ENCODE measurements at places on chromosomes 6 and 20.

DNA sequence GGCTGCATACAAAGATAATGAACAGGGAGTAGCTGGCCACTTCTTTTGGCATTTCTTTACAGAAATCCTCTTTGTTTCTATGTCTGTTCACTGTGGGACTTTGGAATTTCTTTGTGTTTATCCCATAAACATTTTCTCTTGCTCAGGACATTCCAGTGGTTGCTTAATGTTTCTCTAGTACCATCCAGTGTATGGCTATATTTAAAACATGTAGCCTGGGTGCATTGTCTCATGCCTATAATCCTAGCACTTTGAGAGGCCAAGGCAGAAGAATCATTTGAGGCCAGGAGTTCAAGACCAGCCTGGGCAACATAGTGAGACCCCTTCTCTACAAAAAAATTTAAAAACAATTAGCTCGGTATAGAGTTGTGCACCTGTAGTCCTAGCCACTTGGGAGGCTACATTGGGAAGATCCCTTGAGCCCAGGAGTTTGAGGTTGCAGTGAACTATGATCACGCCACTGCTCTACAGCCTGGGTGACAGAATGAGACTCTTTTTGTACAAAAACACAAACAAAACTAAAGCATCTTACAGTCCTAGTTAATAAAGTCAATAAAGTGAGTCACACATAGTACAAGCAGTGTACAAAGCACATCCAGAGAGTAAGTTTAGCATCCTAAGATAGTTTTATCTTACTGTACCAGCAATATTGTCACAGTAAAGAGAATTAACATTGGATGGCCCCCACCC is 63.3 kb downstream of the ZFAND3 start:
- no peak for DNase-seq

GRCh38 chr6:154337406-154338005 is 19.1 kb downstream of the IPCEF1 start:
- no peak for DNase-seq

DNA sequence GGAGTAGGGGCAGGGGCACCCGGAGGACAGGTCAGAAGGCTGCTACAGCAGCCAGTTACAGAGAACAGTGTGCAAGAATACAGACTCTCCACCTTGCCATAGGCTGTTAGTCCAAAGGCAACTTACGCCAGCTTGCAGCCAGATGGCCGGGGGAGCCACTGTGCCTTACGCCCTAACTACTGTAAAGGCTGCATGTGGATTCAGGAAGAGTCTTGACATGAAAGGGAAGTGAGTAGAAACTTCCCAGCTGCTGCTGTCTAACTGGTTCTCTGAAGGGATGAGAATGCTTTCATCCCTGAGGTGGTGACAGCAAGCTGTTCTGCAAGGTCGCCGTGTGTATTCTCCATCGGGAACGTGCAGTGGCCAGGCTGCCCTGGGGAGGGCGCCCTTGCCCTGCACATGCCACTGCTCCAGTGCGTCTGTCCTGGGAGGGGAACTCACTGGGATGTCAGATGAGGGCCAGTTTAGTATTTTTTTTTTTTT is 46.1 kb downstream of the LYRM4 start:
- peak; percentile 26 for DNase-seq

GRCh38 chr20:38075161-38075998 is 41.8 kb downstream of the RPRD1B start:
- no peak for DNase-seq

DNA sequence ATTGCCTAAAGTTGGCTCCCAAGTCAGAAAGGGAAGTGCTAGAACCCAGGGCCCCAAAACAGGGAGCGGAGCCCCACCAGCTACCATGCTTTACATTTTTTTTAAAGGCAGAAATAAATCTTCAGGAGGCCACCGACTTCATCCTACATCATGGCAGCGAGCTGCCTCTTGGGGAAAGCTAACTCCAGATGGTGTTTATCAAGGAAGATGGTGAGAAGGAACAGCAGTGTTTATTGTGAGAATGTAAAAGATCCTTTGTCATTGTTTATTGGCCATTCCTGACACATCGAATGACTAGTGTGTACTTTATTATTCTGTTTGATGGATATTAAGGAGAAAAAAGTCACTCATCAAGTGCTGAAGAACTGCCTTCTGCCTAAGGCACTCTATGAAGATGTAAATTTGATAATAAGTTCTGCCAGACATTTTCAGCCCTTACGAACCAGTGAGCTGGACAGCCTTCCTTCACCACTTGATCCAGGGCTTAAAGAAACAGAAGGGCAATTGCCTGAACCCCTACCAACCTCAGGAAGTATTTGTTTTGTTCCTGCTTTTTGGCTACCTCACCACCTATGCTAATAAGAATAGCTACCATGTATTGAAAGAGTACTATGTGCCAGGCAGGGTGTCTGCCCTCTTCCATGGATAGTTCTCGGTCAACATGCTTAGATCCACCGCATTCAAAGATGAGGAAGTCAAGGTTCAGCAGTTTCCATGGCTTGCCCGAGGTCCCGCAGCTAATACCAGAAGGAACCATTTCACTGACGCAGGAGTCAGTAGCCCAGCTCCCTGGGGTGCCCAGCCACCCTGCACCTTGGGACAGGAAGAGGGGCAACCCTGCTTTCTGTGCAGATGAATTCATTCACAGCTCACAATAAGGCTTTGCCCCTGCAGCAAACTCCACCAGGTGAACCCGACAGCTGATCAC is 194.7 kb upstream of the RREB1 start:
- no peak for DNase-seq

GRCh38 chr20:33262658-33263065 is 20.4 kb upstream of the BPIFB1 start:
- DNase-seq, result no peak

- no peak for DNase-seq
Measured at GRCh38 chr6:5525209-5525608, 263.9 kb downstream of the FARS2 start.

DNA sequence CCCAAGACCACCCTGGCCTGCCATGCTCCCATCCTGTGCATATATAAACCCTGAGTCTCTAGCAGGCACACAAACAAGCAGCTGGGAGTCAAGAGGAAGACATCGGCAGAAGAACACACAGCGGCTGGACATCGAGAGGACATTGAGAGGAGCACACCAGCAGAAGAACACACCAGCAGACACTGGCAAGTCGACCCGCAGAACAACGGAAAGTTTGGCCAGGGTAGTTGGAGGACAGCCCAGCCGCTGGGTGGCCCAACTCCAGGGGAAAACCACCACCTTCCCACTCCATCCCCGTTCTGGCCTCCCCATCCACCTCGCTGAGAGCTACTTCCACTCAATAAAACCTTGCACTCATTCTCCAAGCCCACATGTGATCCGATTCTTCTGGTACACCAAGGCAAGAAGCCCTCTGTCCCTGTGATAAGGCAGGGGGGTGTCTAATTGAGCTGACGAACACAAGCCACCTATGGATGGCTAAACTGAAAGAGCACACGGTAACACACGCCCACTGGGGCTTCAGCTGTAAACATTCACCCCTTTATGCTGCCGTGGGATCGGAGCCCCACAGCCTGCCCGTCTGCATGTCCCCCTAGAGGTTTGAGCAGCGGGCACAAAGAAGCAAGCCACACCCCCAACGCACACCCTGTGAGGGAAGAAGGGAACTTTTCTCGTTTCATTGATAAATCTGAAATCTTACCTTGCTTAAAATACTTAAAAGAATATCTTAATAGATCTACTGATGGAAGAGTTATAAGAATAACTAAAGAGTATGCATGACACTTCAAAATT is 13.8 kb downstream of the TMX4 start:
- no peak for DNase-seq

DNA sequence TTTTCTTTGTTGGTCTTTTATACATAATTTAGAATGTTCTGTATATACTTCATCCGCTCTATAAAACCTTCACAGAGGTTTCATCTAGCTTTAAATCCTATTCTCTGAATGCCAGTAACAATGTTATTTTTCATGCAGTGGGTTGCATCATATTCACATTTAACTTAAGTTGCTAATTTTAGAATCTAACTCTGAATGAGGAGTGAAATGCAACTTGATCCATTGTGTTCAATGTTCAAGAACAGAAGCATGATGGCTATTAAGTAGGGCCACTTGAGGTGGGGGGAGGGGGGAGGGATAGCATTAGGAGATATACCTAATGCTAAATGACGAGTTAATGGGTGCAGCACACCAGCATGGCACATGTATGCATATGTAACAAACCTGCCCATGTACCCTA is 224.5 kb downstream of the NKAIN2 start:
- DNase-seq, result no peak

DNA sequence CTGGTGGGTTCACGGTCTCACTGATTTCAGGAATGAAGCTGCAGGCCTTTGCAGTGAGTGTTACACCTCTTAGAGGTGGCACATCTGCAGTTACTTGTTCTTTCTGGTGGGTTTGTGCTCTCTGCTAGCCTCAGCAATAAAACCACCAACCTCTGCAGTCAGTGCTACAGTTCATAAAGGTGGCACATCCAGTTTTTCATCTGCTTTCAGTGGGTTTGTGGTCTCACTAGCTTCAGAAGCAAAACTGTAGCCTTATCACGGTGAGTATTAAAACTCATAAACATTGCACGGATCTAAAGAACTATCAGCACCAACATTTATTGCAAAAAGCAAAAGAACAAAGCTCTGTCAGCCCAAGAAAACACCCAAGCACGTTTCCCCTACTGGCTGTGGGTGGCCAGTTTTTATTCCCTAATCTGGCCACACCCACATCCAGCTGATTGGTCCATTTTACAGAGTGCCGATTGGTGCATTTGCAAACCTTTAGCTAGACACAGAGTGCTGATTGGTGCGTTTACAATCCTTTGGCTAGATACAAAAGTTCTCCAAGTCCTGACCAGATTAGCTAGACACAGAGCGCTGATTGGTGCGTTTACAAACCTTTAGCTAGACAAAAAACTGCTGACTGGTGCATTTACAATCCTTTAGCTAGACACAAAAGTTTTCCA is 3.4 kb upstream of the TMEM14C start:
- DNase-seq, result peak; percentile 32

GRCh38 chr20:8940326-8940725 is 128.6 kb upstream of the PLCB4 start:
- DNase-seq, result no peak

DNA sequence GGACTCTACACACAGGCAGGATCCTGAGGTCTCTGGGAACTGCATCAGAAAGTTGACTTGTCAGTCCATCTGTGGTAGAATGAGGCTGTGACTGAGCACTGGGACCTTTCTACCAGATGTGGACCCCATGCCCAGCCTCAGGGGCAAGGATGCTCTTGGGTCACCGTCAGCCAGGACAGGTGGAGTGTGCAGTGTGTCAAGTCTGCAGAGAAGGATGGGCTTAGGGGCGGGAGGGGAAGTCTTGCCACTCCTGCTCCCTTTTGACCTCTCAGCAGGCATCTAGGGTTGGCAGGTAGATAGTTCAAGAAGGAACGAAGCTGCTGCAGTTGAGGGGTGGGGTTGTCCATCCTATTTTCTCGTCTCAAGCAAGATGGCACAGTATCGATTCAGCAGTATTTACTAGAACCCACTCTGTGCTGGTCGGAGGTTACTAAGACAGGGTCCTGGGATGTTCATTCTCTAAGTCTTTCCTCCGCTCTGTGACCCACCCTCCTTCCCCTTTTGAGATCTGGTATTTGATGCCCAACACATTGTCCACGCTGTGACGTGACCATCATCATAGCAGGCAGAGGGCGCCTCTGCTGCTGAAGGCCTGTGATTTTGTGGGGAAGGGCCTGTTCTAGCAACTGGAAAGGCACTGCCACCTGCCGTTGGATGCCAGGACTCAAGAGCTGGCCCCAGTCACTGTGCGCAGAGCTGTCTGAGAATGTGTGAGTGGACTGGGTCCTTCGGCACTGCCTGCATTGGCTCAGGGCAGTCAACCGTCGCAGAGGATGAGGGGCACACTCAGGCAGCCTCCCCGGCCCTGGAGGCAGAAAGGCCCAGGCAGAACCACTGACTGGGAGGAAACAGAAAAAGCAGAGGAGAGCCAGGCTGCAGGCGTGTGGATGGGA is 23.2 kb downstream of the RBCK1 start:
- no peak for DNase-seq

- no peak for DNase-seq
Measured at GRCh38 chr6:161217628-161218027, 56.2 kb downstream of the AGPAT4 start.

DNA sequence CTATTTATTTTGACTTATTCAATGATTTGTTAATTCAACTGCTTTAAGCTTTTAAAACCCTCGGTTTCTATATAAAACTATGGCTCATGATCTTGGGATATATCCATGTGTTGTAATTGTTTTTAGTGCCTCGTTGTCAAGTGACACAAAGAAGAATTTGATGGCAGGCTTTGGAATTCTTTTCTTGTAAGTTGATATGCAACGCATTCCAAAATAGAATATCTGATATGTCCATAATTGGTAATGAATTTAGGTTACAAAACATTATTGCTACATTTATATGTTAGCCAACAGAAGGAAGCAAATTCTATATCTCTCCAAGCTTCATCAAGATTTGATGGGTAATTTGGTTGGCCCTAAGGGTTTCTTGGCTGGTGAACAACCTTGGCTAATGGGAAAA is 220.4 kb upstream of the RIMS1 start:
- no peak for DNase-seq

- no peak for DNase-seq
Measured at GRCh38 chr6:123213921-123214320, 217.9 kb downstream of the CLVS2 start.

- no peak for DNase-seq
Measured at GRCh38 chr6:19731282-19731681, 105.9 kb upstream of the ID4 start.

DNA sequence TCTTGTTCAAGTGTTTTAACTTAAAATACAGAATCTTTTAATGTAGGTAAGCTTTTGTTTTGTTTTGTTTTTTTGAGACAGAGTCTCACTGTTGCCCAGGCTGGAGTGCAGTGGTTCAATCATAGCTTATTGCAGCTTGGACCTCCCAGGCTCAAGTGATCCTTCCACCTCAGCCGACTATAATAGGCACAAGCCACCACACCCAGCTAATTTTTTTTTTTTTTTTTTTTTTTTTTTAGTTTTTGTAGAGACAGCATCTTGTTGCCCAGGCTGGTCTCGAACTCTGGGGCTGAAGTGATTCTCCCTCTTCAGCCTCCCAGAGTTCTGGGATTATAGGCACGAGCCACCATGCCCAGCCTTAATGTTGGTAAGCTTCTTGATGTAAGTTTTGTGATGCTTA is 3.3 kb downstream of the EFHC1 start:
- DNase-seq, result no peak
